ENCODE measurements at places on chromosomes 12 and 14.

GRCh38 chr14:55915456-55915855 lies 202.8 kb upstream of the PELI2 start:
- DNase-seq, result no peak

GRCh38 chr12:16359512-16360491 lies 12.4 kb downstream of the MGST1 start:
- no peak for DNase-seq

DNA sequence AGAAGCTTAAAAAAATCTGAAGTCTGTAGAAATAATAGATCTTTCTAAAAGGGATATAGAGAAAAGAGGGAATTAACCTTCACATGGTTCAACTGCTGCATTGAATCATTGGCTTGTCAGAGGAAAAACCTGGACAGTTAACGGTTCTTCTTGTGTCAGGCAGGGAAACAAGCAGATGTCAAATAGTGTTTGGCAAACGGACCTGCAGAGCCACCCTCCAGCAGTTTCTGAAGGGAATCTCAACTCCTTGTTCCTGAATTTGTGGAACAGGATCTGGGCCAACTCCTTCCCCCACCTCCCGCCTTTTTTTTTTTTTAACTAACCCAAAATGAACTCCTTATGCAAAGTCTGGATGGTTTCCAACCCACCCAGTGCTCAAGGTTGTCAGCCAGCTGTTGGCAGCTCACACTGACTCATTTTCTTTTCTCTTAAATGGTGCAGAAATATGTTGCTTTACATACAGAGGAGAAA lies 187.3 kb downstream of the CAND1 start:
- no peak for DNase-seq

GRCh38 chr12:3885277-3886094 lies 12.3 kb upstream of the PARP11 start:
- DNase-seq, result no peak

DNA sequence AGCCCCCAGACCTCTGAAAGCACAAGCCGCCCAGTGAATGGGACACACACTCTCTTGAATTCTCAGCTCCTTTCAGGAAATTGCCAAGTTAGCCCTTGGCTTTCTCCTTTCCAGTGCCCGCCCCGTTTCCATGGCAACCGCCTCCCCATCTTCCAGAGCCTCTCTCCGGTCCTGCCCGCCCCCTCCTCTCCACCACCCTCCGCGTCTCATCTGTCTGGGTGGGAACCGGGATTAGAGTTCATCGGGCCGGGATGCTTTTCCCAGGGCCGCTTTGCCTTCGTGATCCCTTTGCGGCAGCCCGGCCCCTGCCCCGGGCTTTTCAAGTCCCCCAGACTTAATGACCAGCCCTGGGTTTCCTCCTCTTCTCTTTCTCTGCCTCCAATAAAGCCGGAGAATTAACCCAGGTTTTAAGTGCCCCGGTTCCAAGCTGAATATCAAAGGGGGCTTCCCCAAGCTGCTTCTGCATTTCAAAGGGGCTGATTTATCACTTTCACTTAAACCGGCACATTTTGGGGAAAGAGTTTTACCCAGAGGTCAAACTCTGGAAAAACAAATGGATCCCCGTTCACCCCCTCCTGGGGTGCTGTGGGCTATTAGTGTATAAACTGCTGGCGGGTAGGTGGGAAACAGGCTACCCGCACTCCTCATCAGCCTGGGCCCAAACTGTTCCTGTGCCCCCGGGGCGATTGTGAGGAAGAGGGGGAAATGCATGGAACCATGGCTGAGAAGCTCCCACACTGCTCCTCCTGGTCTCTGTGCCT lies 101.7 kb downstream of the ZFP36L1 start:
- no peak for DNase-seq

GRCh38 chr12:64699504-64700115 lies 59.6 kb downstream of the GNS start:
- no peak for DNase-seq

DNA sequence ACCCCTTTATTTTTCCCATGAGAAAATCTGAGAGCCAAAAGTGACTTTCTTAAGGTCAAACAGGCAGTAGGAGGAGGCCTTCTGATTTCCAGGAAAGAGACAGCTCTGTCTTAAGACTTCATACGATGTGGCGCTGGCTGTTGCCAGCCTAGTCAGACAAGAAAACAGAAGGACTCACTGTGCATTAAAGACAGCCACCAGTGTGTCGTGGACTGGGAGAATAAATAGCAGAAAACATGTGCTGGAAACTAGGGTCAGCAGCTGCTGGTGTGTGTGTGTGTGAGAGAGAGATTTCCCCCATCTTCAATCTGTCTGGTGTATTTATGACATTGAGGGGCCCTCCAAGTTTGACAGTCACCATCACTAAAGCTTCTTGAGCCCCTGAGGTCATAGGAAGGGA lies 708.6 kb upstream of the TMEM132C start:
- DNase-seq, result no peak

DNA sequence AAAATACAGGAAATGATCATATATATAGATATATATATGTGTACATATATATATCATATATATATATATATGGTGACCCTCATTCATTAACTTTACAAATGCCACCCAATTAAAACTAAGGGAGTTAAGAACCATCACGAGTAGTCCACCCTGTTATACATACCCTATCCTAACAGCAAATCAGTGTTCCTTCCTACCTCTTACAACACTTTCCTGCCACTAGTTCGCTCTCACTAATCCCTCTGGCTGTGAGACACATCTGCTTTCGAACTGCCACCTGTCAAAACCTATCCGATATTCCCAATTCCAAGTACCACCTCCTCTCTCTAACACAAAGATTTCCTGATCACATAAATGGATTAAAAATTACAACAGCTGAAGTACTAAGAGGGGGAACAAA lies 100.5 kb downstream of the EEA1 start:
- no peak for DNase-seq

DNA sequence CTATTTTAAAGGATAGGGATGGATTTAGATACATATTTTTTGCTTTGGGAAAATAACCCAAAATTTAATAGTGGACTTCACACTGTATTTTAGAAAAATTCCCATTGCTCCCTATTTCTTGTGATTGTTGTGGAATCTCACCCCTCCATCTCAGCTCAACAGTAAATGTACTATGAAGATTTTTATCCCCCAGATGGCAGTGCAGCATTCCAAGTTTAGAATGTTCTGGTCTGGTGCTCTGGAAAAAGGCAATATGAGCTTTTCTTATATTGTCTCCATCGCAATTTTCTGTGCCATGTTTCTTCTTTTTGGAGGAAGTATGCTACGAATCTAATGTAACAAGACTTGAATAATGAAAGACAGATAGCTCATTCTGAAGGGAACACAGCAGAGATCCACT lies 471.7 kb upstream of the SYT1 start:
- no peak for DNase-seq
